ENCODE measurements at places on chromosomes 7 and 10.

DNA sequence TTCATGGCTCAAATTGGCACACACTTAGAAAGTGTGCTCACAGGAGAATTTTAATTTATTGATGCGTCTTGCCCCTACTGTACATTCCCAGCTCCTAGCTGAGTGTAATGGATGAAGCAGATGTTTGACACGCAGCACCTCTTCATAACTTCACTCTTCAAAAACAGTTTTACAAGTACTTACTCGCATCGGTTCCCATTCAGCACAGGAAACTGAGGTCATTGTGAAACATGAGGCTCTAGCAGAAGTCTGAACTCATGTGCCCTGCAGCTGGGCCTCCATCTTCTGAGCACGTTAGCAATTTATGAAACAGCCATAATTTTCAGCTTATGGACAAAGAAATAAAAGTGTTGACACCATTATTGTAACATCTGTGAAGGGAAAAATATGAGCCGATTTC, 558.9 kb upstream of the MGMT start:
- no peaks in the 10 kb centered on the region for H3K36me3 ChIP-seq
- no peaks in the 10 kb centered on the region for H3K27me3 ChIP-seq
- no peak for DNase-seq
- H3K4me3 ChIP-seq, result no peak overlapping the region
- H3K27ac ChIP-seq, result no peak overlapping the region
- no peaks in the 10 kb centered on the region for H3K4me1 ChIP-seq

DNA sequence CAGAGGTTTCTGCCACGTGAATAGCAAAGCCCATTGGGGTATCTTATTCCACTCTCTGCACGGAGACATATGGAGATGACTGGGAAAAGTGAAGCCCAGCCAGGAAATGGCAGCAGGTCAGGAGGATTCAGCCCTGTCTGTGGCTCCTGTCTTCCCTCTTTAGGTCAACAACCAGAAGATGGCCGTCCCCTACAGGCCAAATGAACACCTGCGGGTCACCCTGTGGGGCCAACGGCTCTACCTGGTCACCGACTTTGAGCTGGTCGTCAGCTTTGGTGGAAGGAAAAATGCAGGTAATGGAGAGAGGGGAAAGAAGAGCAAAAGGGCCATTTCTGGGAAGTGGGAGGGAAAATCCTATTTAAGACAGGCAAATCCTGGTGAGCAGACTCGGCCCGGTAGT, 38.3 kb downstream of the EPHB4 start:
- H3K36me3 ChIP-seq, result no peaks in the 10 kb centered on the region
- H3K27ac ChIP-seq, result no peak overlapping the region
- H3K27me3 ChIP-seq, result no peaks in the 10 kb centered on the region
- no peak overlapping the region for H3K4me3 ChIP-seq

DNA sequence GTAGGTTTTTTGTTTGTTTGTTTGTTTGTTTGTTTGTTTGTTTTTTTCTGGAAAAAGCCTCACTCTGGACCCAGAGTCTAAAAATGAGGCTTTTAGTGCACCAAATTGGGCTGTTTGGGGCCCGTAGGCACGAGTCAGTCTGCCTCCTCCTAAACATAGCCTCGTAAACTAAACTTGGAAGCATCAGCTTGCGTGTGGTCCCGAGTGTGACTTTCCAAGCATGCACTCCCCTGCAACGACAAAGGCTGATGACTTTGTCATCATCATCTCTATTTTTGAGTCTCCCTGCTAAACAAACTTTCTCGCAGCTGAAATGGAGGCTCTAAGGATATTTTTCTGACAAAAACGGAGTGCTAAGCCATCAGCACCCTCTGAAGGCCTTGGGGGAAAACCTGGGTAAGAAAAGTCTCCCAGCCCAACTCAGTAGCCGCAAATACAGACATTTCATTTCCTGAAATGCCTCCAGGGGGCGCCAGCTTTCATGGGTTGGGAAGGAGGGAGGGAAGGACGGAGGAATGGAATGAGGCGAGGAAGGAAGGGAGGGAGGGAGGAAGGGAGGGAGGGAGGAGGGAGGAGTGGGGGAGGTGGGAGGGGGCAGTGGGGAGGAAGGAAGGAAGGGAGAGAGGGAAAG, 245.9 kb downstream of the KCNMA1 start:
- H3K27me3 ChIP-seq, result no peaks in the 10 kb centered on the region
- H3K4me3 ChIP-seq, result no peak overlapping the region

DNA sequence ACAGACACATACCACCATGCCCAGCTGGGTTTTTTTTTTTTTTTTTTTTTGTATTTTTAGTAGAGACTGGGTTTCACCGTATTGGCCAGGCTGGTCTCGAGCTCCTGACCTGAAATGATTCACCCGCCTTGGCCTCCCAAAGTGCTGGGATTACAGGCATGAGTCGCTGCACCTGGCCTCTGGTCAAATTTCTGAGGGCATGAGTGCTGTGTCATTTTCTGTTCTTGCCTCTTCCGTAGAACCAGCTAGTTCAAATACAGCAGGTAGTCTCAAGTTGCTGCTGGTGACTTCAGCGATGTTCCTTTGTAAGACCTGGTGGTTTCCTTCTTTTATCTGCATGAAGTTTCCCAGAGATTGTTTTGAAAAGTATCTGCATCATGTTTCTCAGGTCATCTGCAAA, 134.8 kb upstream of the SHH start:
- H3K36me3 ChIP-seq, result no peaks in the 10 kb centered on the region
- DNase-seq, result no peak
- H3K4me3 ChIP-seq, result no peak overlapping the region
- no peaks in the 10 kb centered on the region for H3K27me3 ChIP-seq
- H3K27ac ChIP-seq, result no peak overlapping the region

GRCh38 chr7:50497968-50498367, 47.8 kb upstream of the FIGNL1 start:
- no peak overlapping the region for H3K4me3 ChIP-seq
- H3K4me1 ChIP-seq, result no peaks in the 10 kb centered on the region
- no peak for DNase-seq
- no peak overlapping the region for H3K27ac ChIP-seq
- no peaks in the 10 kb centered on the region for H3K27me3 ChIP-seq
- no peaks in the 10 kb centered on the region for H3K36me3 ChIP-seq

GRCh38 chr7:130345136-130345535, 520 bp downstream of the CPA5 start:
- H3K36me3 ChIP-seq, result no peaks in the 10 kb centered on the region
- H3K4me3 ChIP-seq, result no peak overlapping the region
- H3K27me3 ChIP-seq, result no peaks in the 10 kb centered on the region
- H3K4me1 ChIP-seq, result no peaks in the 10 kb centered on the region
- H3K27ac ChIP-seq, result no peak overlapping the region

GRCh38 chr7:139714163-139714901, 63.5 kb downstream of the HIPK2 start:
- H3K27ac ChIP-seq, result no peak overlapping the region
- no peak for DNase-seq
- no peaks in the 10 kb centered on the region for H3K27me3 ChIP-seq
- H3K4me3 ChIP-seq, result no peak overlapping the region
- no peaks in the 10 kb centered on the region for H3K4me1 ChIP-seq
- H3K36me3 ChIP-seq, result peaks cover 46% of the 10 kb centered on the region

GRCh38 chr10:66925896-66926715, at the start of gene LRRTM3:
TSS of gene LRRTM3 (plus strand) at chr10:66926036.
- H3K4me3 ChIP-seq, result no peak within 1 kb of the TSS
- no peak within 1 kb of the TSS for H3K27ac ChIP-seq
- DNase-seq, result no peak
- no peaks in the 10 kb centered on the region for H3K36me3 ChIP-seq
- no peaks in the 10 kb centered on the region for H3K27me3 ChIP-seq
- no peaks in the 10 kb centered on the region for H3K4me1 ChIP-seq

- H3K27ac ChIP-seq, result no peak within 1 kb of the TSS
- DNase-seq, result peak; percentile 69
- peak within 1 kb of the TSS; percentile 74 for H3K4me3 ChIP-seq
- no peaks in the 10 kb centered on the region for H3K27me3 ChIP-seq
These were observed at the start of gene MORN4 for GRCh38 chr10:97632949-97633884. TSS of gene MORN4 (minus strand) at chr10:97633500. CDS start at chr10:97619653, 13,847 bp downstream.

GRCh38 chr10:110363572-110364411, 59.1 kb upstream of the SMNDC1 start:
- no peak overlapping the region for H3K4me3 ChIP-seq
- no peak overlapping the region for H3K27ac ChIP-seq
- H3K36me3 ChIP-seq, result no peaks in the 10 kb centered on the region
- no peaks in the 10 kb centered on the region for H3K27me3 ChIP-seq
- DNase-seq, result no peak

DNA sequence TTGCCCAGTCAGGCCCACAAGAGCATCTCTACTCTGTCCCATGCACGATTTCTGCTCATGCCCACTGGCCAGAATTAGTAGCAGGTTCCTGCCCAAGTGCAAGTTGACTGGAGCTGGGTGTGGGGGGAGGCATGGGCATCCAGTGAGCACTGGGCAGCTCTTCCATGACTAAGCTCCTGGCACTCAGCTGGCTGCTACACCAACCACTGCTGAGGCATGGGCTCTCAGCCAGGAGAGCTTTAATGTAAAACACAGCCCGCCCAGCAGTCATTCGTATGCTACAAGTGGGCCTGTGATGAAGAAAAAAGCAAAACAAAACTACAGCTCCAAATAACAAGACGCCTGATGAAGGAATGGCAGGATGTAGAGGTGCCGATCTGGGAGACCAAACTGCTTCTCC, 335.4 kb upstream of the PFKP start:
- H3K36me3 ChIP-seq, result no peaks in the 10 kb centered on the region
- no peaks in the 10 kb centered on the region for H3K27me3 ChIP-seq
- H3K27ac ChIP-seq, result no peak overlapping the region
- DNase-seq, result no peak
- no peak overlapping the region for H3K4me3 ChIP-seq

DNA sequence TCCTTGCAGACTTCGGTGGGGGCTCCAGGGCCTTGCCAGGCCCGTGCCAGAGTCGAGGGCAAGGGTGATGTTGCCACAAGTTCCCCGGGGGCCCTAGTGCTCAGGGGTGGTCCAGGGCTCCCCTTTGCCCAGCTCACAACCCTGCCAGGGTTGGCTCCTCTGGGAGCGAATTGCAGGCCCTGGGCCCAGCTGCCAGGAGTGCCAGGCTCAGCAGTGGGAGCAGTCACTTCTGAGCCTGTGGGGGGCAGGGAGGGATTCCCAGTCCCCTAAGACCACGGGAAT, 43.8 kb downstream of the TCERG1L start:
- no peaks in the 10 kb centered on the region for H3K36me3 ChIP-seq
- no peaks in the 10 kb centered on the region for H3K27me3 ChIP-seq
- no peak for DNase-seq
- H3K27ac ChIP-seq, result no peak overlapping the region
- no peak overlapping the region for H3K4me3 ChIP-seq

- H3K27ac ChIP-seq, result no peak overlapping the region
- DNase-seq, result no peak
- no peak overlapping the region for H3K4me3 ChIP-seq
- H3K4me1 ChIP-seq, result no peaks in the 10 kb centered on the region
- H3K27me3 ChIP-seq, result no peaks in the 10 kb centered on the region
These were observed 9.9 kb downstream of the GPR85 start for GRCh38 chr7:113076703-113077102.
